ENCODE measurements at places on chromosomes 11 and 22.

GRCh38 chr11:692824-693414 lies 2.1 kb downstream of the DEAF1 start:
- no peak for DNase-seq

- no peak for DNase-seq
These were observed 10.7 kb downstream of the STIM1 start for GRCh38 chr11:3866206-3866605.

DNA sequence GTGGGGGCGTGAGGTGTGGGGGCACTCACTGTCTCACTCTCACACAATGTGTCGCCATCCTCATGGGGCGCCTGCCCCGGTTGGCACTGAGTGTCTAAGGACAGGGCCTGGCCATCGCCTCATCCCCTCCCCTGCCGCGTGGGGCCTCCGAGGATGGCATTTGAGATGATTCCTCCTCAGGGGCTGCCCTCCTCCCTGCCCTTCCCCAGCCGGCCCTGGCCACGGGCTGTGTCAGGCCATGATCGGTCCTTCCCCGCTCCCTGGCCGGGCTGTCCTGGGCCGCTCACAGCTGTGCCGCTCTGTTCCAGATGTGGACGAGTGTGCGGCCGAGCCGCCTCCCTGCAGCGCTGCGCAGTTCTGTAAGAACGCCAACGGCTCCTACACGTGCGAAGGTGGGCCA lies 4.5 kb downstream of the CRELD2 start:
- DNase-seq = no peak

GRCh38 chr11:79331203-79331901 lies 109.5 kb downstream of the TENM4 start:
- no peak for DNase-seq

DNA sequence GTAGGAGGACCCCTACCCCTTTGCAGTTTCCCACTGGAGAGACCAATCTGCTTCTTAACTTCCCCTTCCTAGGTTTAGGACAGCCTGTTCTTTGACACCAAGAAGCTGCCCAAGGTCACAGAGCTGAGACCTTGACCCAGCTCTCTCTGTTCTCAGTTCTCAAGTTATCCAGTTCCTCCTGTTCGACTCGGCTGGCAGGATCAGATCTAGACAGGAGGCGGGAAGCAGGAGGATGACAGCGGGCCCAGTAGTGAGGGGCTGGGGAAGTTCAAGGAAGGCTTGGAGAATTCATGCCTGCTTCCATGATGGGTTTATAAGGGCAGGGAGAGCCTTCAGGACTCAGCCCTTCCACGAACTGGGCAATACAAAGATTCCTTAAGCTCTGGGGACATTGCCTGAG lies 210.6 kb downstream of the DSCAML1 start:
- DNase-seq = no peak

DNA sequence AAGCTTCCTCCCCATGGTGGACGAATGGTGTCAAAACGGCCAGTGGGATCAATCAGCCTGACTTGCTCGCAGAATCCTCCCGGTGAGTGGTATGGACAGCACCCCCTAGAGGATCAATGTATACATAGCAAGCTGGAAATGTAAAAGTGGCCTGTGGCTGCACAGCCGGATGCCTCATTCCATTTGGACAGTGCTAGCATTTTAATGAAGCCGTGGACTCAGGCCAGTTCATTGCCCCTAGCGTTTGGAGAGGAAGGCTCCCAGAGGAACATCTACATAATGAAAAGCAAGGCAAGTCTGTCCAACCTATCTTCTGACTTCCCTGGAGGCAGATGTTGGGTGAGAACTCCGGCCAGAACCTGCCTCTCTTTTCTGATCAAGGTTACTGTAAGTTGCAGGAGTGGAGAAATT lies 942.3 kb downstream of the NTM start:
- DNase-seq = no peak

DNA sequence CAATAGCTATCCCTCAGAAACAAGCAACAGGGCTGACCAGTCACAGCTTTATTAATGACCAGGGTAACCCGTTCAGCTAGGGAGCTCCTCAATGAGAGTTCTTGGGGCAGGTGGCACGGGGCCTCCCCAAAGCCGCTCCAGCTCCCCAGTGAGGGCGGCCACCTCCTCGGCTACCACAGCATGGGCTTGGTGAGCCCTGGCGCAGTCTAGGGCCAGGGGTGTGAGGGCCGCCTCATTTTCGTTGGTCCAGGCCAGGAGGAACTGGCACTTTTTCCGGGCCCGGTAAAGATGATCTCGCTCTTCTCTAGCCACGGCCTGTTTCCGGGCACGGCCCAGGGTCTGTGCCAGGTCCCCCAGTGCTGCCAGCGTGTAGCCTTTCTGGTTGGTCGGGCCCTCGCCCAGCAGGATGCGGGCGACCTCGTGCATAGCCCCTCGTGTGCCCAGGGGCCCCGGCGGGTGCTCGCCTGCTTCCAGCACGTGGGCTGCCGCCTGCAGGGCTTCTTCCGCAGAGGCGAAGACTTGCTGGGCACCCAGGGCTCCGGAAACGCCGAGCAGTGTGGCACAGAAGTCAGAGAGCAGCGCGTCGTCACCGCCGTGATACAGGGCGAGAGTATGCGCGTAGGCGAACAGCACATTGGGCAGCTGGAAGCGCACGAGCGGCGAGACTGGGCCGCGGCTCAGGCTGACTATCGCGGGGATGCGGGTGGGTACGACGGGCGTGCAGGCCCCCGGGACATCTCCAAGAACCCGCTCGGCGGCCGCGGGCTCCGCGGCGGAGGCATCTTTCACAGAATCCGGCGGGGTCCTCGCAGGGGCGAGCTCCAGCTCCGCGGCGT lies 913 bp downstream of the ZNHIT2 start:
- peak; percentile 58 for DNase-seq

DNA sequence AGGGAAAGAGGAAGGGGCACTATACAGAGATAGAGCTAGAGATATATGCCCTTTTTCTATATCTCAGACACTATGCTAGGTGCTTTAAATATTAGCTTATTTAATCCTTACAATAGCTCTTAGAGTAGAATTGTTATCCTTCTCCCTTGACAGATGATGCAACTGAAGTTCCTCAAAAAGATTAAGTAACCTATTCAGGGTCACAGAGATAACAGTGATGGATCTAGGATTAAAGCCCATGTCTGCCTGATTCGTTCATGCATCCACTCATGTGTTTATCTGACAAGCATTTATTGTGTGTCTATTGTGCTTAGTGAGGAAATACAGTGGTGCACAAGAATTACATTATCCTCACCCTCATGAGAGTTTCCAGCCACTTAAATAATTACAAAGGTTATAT lies 8.7 kb downstream of the CCDC83 start:
- DNase-seq = no peak

DNA sequence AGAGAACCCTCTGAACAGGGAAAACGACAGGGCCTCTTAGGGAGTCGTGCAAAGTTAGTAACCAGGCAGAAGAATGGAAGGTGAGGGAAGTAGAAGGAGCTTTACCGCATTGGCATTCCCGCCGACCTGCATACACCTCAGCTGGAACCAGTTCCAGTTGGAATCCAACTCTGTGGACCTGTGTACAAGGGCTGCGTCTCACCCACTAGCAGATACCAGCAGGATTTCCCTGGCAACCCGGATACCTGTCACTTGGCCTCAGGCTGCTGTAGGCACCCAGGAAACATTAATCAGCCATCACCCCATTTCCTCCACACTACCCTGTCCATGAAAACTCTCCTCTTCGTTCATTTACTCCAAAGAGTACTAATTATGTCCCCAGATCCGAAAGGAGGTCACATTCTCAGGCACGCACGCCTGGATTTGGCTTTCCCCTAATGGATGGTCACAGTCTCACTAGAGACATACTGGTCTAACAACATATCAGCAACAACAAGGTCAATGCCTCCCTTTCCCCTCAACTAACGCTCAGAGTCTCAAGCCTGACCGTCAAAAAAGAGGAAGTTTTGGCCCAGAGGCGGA lies 842 bp downstream of the ARFGAP2 start:
- no peak for DNase-seq

All from hepatocyte (in vitro differentiated cells).